Heart right ventricle (tissue), 16 donors: ENCODE measurements at places on chromosomes 7 and 10. TPM values are rescaled to one million over a fixed set of nuclear protein-coding genes. Genes with fewer than 3 reads are reported as not detected.

GRCh38 chr7:33075818-33076518 is 13.4 kb upstream of the NT5C3A start:
- DNase-seq, result no peak
- no peak overlapping the region for H3K27ac ChIP-seq
- no peaks in the 10 kb centered on the region for H3K36me3 ChIP-seq
- H3K4me1 ChIP-seq, result no peaks in the 10 kb centered on the region
- H3K4me3 ChIP-seq, result no peak overlapping the region

DNA sequence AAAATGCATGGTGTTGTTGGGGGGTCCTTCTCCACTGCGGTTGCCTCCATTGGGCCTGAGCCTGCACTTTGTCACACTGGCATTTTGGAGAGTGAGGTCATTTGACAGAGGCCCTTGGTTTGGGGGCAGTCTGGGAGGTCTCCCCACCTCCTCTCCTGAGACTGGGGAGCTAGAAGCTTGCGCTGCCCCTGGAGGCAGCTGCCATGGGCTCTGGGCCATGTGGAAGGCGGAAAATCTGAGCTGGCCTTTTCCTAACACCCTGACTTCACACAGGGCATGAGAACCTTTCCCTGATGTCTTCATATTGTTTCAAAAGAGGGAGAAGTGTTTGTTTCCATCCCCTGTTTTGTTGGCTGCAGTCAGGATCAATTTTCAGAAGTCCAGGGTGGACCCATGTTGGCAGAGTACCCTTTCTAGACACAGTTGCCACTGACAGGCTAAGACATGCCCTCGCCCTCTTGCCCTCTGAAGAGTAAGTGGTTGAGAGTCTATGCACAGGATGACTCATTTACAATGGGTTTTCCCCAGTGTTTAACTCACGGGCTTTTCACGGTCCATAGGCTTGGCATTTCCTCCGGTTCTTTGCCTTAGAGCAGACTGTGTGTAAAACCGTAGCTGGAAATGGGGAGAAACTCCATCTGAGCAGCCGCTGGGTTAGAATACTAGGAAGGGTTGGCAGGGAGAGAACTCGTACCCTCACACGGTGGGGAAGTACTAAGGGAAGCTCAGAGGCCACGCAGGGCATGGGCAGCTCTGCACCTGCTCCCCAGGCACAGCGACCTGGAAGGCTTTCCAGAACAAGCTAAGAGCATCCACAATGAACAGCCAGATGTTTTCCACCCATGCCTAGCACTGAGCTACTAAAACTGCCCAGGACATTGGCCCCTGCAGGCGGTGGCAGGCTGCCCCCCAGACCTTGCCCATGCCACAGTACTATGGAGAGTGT is 655.0 kb downstream of the SDK1 start:
- H3K27me3 ChIP-seq, result no peaks in the 10 kb centered on the region
- DNase-seq, result no peak
- no peaks in the 10 kb centered on the region for H3K4me1 ChIP-seq
- no peaks in the 10 kb centered on the region for H3K36me3 ChIP-seq
- H3K4me3 ChIP-seq, result no peak overlapping the region

DNA sequence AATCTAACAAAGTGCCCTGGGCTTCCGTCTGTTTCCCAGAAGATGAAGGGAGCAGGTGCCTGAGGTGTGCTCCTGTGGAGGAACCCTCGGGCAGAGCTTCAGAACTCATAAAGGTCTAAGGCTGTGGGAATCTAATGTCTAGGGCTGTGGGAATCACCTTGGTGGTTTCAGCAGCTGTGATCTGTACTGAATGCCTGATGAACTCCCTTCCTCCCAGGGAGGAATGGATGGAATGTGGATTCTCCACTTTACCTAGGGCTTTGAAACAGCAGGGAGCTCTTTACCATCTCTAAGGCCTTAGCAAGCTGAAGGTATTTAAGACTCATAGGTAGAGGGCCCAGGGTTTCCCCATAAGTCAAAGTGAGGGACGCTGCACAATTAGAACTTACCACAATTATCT is 36.0 kb upstream of the SEMA3E start:
- no peak overlapping the region for H3K4me3 ChIP-seq
- H3K36me3 ChIP-seq, result no peaks in the 10 kb centered on the region
- no peak overlapping the region for H3K27ac ChIP-seq
- H3K4me1 ChIP-seq, result no peaks in the 10 kb centered on the region
- no peak for DNase-seq

DNA sequence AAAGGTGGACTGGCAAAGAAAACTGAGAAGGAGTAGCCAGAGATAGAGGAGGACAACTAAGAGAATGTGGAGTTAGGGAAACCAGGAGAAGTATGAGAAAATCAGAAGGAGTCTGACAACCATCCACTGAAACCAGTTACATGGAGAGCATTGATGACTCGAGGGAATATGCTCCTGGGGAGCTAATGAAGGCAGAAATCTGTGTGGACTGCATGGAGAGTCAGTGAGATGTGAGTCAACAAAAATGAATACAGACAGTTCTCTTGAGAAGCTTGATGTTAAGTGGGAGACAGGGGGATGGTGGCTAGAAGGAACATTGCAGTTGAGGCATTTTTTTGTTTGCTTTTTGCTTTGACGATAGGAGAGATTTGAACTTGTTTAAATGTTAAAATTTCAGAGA is 34.3 kb upstream of the ZNF32 start:
- H3K4me3 ChIP-seq, result no peak overlapping the region
- peaks cover 38% of the 10 kb centered on the region for H3K4me1 ChIP-seq
- H3K27me3 ChIP-seq, result no peaks in the 10 kb centered on the region
- no peaks in the 10 kb centered on the region for H3K36me3 ChIP-seq
- no peak for DNase-seq

- no peaks in the 10 kb centered on the region for H3K27me3 ChIP-seq
- DNase-seq, result no peak
- H3K4me3 ChIP-seq, result no peak overlapping the region
- no peaks in the 10 kb centered on the region for H3K4me1 ChIP-seq
These were observed 22.3 kb downstream of the ZNF503 start for GRCh38 chr10:75379212-75379724.

GRCh38 chr7:72334066-72334465 is 78.1 kb downstream of the CALN1 start:
- no peak overlapping the region for H3K4me3 ChIP-seq
- DNase-seq, result no peak
- no peak overlapping the region for H3K27ac ChIP-seq
- no peaks in the 10 kb centered on the region for H3K4me1 ChIP-seq

DNA sequence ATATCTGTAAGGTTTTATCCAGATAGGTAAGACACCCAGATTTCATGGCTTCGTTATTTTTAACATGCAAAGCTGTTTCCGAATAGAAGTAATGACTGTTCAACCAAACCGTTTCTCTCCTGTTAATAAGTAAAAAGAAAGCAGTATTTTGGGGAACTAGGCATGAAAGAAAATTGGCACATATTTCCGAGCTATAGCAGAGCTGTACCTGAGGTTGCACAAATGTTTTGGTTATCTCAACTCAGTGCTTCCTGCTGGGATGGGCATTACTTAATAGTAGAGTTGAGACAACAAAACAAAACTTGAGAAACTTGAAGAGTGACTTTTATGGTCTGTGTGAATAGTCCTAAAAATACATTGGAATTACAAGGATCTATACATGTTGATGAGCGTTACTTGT is 564.3 kb upstream of the SORCS1 start:
- no peaks in the 10 kb centered on the region for H3K27me3 ChIP-seq
- no peaks in the 10 kb centered on the region for H3K36me3 ChIP-seq
- no peak overlapping the region for H3K27ac ChIP-seq
- no peak overlapping the region for H3K4me3 ChIP-seq

WNT8B gene
- polyA plus RNA-seq, result not detected

GRCh38 chr7:97697396-97697795 is 34.5 kb upstream of the TAC1 start:
- H3K4me3 ChIP-seq, result no peak overlapping the region
- no peaks in the 10 kb centered on the region for H3K36me3 ChIP-seq
- no peak overlapping the region for H3K27ac ChIP-seq
- no peaks in the 10 kb centered on the region for H3K4me1 ChIP-seq

ATAD1 gene
- polyA plus RNA-seq, result 27.5 TPM
